ENCODE measurements at places on chromosomes 3 and 15.

DNA sequence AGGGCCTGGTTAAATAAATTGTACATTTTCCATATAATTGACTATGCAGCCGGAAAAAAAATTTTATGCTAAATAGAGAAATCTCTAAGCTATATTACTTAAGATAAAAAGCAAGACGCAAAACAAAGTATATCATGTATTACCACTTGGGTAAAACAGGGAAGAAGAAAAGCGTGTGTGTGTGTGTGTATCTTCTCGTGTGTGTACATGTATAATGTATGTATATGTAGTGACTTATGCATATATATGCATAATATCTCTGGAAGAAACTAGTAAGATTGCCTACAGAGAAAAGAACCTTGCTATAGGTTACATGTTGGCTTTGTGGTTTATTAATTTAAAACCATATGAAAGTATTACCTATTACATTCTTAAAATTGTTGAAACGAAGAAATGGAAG, 19.0 kb downstream of the KNL1 start:
- DNase-seq, result no peak

- DNase-seq, result peak; percentile 20
Measured at GRCh38 chr3:117059067-117059955, 349.7 kb downstream of the TUSC7 start.

- peak; percentile 24 for DNase-seq
Measured at GRCh38 chr15:39357480-39358268, 223.2 kb upstream of the THBS1 start.

DNA sequence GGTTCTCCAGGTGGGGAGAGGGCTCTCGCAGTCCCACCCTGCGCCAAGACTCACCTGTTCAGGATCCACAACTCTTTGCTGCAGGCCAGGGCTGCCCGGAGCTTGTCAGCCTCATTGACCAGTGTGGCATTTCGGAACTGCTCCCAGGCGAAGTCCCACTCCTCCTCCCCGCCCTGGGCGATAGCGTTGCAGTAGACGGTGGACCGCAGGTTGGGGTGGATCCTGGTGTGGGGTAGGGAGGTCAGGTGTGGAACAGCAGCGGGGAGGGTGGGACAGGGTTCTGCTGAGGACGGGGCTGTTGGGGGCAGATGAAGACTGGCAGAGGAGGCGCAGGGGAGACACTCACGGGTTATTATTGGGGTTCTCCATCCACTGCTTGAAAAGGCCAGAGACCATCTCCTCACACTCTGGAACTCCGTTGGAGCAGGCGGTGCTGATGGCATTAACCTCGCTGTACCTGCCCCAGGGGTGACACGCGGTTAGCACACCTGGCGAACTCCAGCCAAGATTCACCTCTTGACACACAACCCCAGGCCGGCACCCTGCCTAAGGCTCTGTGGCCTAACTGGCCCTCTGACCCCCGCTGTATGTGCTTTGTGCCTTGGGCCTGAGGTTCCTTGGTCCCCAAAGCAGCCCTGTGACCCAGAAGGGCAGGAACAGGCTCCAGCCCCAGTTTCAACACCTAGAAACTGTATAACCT, 16.1 kb downstream of the MESP2 start:
- DNase-seq, result no peak

- DNase-seq, result peak; percentile 60
Measured at GRCh38 chr3:123559040-123559861, 25.6 kb downstream of the HACD2 start.

DNA sequence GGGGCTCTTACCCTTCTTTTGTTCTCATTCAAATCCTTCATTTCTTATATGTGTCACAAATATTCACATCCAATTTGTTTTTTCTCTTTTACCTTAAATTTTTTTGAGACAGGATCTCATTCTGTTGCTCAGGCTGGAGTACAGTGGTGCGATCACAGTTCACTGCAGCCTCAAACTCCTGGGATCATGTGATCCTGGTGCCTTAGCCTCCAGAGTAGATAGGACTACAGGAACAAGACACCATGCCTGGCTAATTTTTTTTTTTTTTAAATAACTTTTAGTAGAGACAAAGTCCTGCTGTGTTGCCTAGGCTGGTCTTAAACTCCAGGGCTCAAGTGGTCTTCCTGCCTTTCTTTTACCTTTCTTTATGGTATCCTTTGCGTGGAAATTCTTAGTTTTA, 66.5 kb downstream of the POLR2M start:
- DNase-seq, result no peak

DNA sequence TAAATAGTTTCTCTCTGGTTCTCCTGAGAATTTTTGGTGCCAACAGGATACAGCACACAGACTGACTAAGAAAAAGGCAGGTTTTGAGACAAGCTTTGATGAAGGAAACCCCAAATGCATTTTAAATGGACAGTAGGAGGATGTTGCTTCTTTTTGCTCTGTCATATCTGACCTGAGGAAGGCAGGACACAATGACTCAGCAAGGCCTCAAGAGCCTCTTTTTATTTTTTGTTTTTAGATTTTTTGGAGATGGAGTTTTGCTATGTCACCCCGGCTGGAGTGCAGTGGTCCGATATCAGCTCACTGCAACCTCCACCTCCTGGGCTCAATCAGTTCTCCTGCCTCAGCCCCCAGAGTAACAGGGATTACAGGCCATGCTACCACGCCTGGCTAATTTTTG, 16.9 kb upstream of the KNG1 start:
- no peak for DNase-seq

GRCh38 chr3:158213461-158213860, 103.6 kb downstream of the RSRC1 start:
- no peak for DNase-seq

DNA sequence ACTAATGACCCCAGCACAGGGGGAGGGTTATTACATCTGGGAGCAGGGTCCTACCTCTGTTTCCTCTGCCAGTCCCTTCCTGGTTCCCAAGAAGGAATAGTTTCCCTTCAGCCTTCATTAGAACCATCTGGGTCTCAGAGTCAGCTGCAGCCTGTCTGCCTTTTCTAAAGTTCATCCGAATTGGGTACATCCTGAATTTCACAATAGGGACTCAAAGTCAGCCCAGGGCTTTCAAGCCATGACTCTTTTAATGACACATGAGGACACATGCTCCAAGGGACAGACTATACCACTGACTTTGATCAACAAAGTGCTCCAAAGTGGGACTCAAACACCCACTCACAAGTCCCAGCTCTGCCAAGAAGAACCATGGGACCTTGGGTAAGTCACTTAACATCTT, 12.7 kb upstream of the CRABP1 start:
- no peak for DNase-seq

- no peak for DNase-seq
Measured at GRCh38 chr3:113006359-113007056, 15.7 kb downstream of the GTPBP8 start.

- no peak for DNase-seq
Measured at GRCh38 chr15:91566141-91566540, 287.4 kb upstream of the SLCO3A1 start.

- DNase-seq, result no peak
Measured at GRCh38 chr3:123229145-123229544, 27.4 kb downstream of the SEC22A start.

- no peak for DNase-seq
Measured at GRCh38 chr3:12273045-12273695, 15.7 kb upstream of the PPARG start.

GRCh38 chr3:183214277-183214612, 38.8 kb upstream of the B3GNT5 start:
- no peak for DNase-seq

GRCh38 chr3:22661121-22661700, 541.9 kb upstream of the UBE2E2 start:
- no peak for DNase-seq

DNA sequence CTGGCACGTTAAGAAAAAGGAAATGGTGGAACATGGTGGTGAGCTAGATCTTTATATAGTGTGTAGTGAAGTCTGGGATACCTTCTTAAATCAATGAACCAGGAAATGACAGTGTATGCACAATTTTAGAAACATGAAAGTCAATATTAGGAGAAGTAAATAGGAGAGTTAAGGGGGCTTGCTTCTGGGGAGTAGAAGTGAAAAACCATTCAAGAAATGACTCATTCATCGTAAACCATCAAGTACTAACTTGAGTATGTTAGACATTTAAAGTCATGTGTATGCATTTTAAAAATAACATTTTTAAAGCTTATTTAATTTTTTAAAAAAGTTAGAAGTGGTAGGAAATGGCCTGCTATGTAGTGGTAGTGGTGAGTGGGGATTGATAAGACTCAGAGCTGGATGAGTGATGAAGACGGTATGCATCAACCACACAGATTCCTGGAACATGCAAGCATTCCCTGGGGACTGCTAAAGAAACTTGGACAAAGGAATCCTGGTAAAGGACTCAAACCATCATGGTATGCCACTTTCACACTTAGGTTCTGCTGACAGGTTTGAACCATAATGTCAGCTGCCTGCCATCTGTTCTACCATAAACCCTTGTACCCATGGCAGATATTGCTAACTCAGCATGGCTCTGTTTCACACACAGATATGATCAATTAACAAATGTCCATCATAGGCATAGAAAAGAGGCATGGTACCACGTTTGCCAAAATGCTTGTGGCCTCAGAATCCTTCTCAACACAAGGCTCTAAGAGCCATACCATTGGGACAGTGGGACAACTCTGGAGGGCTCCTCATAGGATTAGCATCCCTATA, 28.9 kb upstream of the MITF start:
- peak; percentile 32 for DNase-seq

DNA sequence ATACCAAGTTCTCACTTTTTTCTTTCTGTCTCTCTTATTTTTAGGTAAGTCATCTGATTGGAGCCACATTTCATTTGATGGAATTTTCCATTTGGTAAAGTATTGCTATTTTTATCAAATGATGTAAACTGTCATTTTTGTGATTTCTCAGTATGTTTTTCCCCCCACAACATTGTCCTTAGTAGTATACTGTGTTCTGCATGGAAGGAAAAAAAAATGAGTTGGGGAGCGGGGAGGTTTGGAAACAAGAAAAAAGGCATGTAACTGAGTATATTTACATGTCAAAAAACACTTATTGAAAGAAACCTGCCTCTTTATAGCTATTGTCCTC, 104.2 kb downstream of the FILIP1L start:
- no peak for DNase-seq

GRCh38 chr3:125594581-125595011, 701 bp downstream of the OSBPL11 start:
- DNase-seq, result no peak

GRCh38 chr3:181782306-181782954, 70.7 kb downstream of the SOX2 start:
- peak; percentile 70 for DNase-seq

DNA sequence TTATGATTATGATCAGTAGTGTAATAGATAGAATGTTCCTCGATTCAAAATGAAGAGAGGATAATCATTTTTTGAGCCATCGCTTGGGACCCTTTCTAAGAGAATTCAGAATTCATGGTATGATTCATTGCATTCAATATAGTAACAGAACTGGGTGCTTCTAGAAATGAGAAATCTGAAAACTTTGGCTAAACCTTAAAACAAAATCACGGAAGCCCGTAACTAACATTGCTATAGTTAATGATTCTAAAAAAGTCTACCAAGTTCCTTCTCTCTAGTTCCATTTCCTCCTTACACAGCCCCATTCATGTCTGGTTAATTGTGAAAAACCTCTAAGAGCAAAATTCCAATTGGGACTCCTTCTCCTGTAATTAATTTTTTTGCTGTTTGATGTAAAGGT, 217.1 kb downstream of the GBE1 start:
- no peak for DNase-seq

DNA sequence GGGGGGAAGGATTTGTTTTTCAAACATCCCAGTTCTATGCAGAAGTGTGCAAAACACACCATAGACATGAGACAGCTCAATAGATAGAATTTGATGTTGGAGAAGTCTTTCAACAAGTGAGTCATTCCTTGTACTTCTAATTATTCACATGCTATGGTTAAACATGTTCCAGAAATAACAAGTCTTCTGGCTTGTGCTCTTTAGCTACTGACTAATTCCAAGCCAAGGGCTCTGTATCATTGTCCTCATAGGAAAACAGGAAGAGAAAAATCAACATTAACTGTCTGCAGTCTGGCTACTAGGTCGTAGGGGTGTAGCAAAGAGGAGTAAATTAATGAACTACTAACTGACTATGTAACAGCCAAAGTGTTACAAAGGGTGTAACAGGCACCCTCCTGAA, 25.8 kb downstream of the LDHAL6B start:
- DNase-seq, result peak; percentile 90

GRCh38 chr3:13420831-13421765, 976 bp upstream of the NUP210 start:
- DNase-seq, result no peak

GRCh38 chr15:80509800-80510199, 105.6 kb downstream of the ARNT2 start:
- DNase-seq, result no peak

DNA sequence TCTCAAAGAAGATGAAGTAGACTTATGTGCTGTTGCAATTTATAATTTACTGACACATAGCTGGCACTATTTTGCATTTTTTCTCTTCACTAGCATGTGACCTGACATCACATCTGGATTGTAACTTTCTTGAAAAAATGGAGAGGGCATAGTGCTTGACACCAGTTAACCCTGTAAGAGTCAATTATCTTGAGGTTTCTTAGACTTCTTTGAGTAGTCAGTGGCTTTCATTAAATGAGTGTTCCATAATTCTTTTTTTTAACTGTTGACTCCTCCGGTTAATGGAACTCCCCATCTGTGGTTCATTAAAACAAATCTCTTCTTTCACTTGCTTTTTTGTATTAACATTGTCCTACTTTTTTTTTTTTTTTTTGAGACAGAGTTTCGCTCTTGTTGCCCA, 16.9 kb upstream of the PRKCI start:
- DNase-seq, result no peak

- DNase-seq, result no peak
Measured at GRCh38 chr3:111980716-111981456, 2.1 kb downstream of the ABHD10 start.

DNA sequence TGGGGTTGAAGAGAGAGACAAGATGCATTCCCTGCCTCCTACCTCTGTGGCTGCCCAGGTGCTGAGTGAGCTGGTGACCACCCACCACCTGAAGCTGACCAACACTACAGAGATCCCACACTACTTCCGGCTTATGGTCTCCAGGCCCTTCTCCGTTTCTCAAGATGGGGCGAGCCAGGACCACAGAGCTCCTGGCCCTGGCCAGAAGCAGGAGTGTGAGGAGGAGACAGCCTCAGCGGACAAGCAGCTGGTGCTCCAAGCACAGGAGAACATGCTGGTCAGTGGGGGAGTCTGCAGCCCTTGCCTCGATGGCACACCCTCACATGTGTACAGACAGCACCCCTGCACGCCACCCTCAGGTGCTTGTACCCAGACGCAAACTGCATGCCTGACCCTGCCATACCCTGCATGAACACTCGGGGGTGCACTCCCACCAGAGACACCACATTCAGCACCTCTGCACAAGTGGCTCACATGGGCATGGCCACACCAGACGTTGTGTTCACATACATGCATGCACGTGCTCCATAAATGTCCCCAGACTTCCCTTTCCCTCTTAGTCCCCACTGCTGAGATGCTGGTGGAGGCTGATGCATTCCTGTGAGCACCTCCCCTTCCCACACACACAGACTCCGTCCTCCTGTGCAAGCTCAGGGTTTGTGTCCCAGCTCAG, 19.0 kb downstream of the ACAA1 start:
- peak; percentile 66 for DNase-seq

- no peak for DNase-seq
Measured at GRCh38 chr3:135896613-135897012, 68.9 kb upstream of the PPP2R3A start.

GRCh38 chr3:186167646-186168395, 58.9 kb upstream of the ETV5 start:
- DNase-seq, result no peak
